ENCODE measurements at places on chromosomes 3 and 15.

- no peak for DNase-seq
Measured at GRCh38 chr3:98733812-98734281, 29.3 kb upstream of the ST3GAL6 start.

DNA sequence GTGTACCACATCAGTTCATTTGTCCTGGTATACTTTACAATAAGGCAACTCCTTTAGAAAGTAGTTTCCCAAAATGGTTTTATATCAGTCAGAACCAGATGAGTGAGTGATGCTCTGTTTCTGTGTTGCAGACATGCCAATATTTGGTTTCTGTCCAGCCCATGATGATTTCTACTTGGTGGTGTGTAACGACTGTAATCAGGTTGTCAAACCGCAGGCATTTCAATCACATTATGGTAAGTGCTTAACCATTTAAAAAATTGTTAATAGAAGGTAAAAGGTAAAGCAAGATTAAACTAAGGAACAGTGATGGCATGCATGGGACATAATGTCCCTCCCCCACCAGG lies 40.0 kb upstream of the SCAANT1 start:
- no peak for DNase-seq

DNA sequence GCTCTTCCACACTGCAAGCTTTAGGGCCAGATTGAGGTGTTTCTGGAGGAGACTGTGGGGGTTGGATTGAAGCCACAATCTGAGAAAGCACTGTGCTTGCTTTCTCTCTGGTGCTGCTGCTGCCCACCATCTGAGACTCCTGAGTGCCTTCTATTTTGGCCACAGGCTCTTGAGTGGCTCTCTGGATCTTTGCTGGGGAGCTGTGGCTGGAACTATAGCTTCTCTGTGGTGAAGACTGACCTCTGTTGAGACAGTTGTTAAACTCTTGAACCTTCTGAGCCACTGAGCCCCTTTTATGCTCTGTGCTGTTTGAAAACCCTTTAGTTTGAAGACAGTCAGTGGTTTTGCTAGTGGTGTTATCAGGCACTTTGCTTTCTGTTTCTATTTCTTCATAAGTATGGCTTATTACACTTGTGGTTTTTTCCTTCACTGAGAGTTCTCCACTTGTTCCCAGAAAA lies 108.7 kb upstream of the TSPAN3 start:
- DNase-seq = no peak

DNA sequence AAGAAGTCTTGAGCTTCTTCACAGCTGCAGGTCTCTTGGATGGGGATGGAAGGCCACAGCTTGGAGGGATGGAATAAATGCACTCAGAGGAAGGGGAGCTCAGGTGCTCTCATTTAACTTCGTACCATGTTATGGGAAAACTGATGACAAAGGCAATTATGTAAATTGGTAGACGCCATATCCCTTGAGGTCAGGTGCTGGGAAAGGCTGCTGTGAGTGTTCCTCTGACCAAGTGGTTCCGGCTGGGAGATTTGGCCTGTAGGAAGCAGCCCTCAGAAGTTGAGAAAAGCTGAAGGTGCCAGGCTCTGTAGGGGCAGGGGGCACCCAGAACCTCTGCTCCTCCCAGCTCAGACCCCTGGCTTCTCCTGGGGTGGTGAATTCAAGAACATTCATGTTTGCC lies 47.1 kb downstream of the FAH start:
- DNase-seq = no peak

DNA sequence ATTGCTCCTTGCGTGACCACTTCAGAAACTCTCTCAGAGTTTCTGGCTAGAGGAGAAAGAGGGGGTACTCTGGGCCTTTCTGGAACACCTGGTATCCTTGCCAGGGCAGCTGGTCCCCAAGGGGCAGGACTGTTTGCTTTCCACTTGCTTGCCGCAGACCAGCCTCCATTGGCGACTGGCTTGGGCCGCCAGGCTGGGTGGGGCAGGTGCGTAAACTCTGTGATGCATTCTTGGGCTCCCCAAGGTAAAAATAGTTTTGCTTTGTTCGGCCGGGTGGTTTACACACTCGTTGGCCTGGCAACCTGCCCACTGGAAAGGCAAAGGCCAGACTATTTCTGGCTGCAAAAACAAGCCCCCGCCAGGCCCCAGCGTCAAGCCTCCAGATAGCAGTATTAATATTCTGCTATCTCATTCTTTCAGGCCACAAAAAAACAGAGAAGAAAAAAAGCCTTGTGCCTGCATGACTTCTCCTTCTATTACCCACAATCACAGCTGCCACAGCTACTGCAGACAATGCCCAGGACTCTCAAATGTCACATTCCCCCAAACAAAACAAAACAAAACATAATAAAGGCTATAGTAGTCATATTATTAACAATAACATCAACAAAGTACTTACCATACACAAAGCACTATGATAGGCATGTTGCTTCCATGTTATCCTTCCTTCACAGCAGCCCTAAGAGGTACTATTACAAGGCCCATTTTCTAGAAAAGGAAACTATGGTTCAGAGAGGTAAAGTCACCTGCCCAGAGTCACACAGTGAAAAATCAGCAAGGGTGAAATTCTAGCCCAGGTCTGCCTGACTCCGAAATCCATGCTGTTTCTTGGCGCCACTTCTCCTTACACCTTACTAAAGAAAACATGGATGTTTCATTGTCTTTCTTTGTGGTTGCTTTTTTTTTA lies 14.0 kb upstream of the SSUH2 start:
- no peak for DNase-seq

DNA sequence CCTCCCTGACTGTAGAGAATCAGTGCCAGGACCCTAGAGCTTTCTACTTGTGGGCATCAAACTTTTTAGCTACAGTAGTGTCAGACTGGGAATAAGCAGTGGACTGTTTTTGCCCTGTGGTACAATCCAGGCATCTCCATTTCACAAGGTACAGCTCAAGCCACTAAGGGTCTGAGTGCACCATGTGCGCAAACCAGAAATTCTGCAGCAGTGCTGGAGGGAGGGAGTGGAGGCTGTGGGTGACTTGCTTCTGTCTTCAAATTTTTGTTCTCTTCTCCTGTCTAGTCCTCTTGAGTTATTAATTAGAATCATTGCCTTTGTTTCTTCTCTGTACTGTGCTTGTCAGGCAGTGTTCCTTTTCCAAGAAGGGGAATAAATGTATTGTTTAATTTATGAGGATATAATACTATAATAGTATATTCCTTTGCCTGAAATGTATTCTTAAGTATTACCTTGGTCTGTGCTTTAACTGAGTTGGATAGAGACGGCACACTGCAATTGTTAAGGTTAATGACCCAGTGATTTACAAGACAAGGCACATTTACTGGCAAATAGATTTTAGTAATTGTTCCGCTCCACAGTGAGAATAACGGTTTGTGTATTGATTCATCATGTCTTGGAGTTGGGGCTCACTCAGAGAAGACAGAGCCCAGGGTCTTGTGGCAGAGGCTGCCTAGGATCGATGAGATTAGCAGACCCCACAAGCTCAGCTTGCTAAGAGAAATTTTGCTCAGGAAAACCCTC lies 390.6 kb upstream of the CFAP20DC start:
- DNase-seq = no peak

GRCh38 chr3:85979034-85979433 lies 1011.9 kb downstream of the VGLL3 start:
- DNase-seq = no peak

DNA sequence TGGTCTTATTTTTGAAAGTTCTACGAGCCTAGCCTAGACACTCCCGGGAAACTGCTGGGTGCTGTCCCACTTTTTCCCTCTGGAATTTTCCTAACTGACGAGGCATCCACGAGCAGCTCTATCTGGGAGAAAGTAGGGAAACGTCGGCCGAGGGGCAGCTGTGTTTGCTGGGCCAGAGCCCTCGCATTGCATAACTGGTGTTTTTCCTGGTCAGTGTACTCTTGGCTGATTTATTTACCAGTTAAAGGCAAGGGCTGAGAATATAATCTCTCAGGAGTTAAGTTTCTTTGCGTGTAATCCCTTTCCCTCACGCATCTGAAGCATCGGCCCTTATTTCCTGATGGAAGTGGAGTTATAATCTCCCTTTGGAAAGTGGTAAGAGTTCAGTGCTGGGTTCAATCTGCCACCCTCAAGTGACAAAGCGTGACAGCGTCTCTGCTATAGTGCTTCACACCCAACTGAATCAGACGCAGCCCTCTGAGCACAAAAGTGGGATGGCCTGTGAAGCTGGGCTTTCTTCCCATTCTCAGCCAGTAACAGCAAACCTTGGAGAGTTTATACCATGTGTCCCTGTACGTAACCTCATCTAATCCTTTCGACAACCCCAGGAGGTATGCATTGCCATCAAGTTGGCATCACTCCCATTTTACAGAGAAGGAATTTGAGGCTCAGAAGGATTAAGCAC lies 311.5 kb downstream of the RORA start:
- DNase-seq = no peak

GRCh38 chr3:137348936-137349335 lies 391.2 kb downstream of the IL20RB start:
- DNase-seq = no peak

DNA sequence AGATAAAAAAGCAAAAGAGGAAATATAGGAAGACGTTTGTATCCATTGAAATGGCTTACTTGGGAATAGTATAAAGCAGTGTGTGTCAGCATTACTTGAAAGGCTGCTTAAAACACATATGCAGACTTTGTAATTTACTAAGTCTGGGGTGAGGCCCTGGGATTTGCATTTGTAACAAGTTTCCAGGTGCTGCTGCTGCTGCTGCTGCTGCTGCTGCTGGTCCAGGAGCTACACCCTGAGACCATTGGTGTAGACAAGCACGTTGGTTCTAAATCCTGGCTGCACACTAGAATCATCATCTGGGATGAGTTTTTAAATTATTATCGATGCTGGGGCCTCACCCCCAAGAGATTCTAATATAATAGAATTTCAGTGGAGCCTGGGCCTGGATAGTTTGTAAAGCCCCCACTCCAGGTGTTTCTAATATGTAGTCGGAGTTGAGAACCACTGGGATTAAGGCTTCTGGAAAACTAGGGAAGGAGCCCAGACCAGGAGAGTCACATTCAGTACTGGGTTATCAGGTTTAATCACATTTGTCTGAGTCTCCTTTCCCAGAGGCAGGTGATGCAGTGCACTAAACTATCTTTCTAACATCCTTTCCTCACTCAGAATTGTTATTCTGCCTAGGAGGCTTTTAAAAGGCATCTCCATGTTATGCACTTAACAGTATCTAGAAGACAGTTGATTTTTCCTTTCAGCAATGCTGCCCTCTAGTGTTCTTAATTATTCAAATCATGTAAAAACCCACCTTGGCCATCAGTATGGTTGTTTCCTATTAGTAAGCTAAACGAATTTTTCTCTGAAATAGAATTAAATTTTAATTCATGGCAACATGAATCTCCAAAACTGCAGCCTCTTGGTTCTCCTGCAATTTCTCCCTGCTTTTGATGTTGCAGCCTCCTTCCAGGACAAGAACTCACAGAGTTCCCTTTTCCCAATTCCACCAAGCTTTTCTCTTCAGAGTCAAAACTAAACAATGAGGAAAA lies 45.4 kb downstream of the SSR3 start:
- DNase-seq = no peak

DNA sequence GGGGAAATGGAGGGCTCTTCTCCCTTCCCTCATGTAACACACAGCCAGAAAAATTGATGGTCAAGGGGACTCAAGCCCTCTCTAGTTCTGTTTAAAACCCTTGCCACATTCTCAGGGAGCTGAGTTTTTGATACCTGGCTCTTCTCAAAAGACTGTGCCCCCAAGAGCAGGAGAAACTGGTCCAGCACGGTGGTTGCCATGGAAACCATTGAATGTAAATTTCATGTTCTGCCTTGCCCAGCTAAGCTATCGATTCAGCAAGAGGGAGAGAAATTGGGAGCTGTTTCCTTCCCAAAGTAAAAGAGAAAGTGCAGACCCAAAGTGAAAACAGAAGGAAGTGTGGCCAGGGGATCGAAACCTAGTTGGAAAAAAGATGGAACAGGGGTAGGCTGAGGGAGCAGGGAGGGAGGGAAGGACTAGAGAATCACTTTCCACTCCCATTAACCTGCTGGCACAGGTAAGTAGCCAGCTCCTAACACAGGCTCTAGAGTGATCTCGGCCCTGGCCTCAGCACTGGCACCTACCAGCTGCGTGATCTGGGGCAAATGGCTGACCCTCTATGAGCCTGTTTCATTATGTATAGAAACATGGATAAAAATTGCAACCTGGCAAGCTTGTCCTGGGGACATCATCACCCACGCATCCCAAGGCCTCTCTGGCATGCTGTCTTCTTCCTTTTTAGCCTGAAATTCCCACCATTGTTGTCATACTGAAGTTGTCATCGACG lies 140.9 kb downstream of the TPRA1 start:
- no peak for DNase-seq

DNA sequence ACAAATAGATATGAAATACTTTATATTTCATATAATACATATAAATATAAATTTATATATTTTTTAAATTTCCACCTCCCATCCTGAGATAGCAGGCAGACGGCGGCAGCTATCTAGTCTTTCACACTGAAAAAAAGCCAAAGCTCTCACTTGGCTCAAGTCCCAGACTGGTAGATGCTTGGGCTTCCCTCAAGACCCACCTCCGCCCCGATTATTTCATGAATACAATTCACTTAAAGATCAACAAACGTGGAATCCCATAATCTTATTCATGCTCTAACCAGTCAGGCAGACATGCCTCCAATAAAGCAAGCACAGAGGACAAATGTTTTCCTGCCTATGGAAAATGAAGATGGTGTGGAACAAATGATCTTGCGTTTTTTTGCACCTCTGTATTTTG lies 275.9 kb upstream of the NR2F2 start:
- DNase-seq = no peak

DNA sequence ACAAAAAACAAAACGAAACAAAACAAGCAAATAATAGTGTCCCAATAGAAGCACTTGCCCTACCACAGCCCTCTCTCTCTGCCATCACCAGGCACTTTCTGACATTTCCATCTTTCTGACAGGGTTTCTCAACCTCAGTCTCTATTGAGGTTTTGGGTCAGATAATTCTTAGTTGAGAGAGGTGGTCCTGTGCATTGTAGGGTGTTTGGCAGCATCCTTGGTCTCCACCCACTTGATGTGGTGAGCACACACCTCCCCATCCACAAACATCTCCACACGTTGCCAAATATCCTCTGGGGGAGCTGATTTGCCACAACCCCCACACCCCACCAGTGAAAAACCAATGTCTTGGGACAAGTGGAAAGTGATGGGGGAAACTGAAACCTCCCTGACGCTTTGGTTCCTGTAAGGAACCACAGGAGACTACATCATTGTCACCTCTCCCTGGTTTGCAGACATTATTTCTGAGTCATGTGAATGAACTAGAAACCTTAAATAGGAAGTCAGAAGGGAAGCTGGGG lies 733.7 kb upstream of the CFAP20DC start:
- DNase-seq = no peak

DNA sequence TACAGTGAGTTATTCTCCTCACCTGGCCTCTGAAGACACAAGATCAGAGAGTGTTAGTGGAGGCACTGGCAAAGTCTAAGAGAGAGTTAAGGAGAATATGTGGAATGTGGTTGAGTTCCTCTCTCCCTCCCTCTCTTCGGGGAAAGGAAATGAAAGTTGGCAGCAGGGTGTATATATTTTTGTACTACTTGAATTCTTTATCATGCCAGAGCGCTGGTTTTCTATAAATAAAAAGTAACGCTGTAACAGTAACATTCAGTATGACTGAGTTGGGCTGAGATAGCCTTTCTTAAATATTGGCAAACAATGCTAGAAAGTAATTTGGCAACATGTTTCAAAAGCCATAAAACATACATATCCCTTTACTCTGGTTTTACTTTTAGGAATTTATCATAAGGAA lies 77.5 kb upstream of the TNFAIP8L3 start:
- no peak for DNase-seq
